ENCODE measurements at places on chromosomes 13 and 19. TPM values are rescaled to one million over a fixed set of nuclear protein-coding genes. Genes with fewer than 3 reads are reported as not detected.

The DACH1 gene
- total RNA-seq, result 11.0 TPM

The IRGC gene
- total RNA-seq, result not detected

The ZNF69 gene
- total RNA-seq, result 9.8 TPM

The RFX1 gene
- total RNA-seq, result 4.3 TPM

The ZNF816 gene
- 11.7 TPM for total RNA-seq

DNA sequence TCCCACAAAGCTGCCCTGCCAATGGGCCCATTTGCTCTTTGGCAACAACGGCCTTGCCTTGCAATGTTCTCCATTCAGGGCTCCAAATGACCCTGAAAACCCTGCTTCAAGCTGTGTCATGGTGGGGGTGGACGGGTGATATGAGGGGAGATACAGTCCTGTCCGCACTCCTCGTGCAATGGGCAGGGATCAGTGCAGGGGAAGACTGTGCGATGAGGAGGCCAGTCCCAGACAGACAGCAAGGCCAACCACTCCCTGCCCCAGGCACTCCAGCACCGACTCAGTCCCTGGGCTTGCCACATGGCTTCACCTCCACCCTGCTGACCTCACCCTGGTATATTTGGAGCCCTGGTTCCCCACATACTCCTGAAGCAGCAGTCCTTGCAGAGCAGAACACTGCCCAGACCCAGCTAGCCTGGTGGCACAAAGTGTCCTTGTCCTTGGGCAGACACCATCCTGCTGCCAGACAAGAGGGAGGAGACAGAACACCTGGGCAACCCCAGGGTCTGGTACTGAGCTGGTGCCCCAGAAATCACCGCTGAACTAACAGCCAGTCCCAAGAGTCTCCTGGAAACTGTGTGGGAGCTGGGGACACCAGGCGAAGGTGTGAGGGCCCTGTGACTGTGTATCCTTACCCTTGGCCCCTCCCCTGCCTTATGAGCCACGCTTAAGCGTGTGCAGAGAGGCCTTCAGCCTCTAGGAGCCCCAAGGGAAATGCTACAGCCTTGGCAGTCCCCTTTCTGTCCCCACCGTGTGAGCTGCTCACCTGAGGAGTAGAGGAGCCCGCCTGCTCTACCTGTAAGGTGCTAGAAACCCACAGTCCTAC, 9.1 kb upstream of the SLC35E1 start:
- DNase-seq, result no peak

GRCh38 chr13:46667687-46668281, 114.8 kb downstream of the LRCH1 start:
- DNase-seq, result no peak

- DNase-seq, result no peak
Measured at GRCh38 chr19:45368737-45369340, 1.5 kb downstream of the ERCC2 start.

- no peak for DNase-seq
Measured at GRCh38 chr19:48636859-48637448, at the start of gene DBP. DBP (minus strand) TSS chr19:48637379; CDS start chr19:48636994, 385 bp downstream.

GRCh38 chr19:38869836-38870607, 8.1 kb downstream of the RINL start:
- peak; percentile 81 for DNase-seq

DNA sequence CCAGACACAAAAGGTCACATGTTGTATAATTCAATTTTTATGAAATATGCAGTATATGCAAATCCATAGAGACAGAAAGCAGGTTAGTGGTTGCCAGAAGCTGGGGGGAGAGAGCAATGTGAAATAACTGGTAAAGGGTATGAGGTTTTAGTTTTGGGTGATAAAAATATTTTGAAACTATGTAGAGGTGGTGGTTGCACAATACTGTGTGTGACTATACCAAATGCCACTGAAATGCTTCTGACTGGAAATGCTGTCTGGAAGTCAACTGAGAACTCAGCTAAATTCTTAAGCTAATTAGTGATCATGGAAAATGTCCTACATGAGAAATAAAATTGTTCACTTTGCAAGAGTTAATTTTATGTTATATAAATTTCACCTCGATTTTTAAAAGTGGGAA, 65.3 kb upstream of the RXFP2 start:
- DNase-seq, result no peak

DNA sequence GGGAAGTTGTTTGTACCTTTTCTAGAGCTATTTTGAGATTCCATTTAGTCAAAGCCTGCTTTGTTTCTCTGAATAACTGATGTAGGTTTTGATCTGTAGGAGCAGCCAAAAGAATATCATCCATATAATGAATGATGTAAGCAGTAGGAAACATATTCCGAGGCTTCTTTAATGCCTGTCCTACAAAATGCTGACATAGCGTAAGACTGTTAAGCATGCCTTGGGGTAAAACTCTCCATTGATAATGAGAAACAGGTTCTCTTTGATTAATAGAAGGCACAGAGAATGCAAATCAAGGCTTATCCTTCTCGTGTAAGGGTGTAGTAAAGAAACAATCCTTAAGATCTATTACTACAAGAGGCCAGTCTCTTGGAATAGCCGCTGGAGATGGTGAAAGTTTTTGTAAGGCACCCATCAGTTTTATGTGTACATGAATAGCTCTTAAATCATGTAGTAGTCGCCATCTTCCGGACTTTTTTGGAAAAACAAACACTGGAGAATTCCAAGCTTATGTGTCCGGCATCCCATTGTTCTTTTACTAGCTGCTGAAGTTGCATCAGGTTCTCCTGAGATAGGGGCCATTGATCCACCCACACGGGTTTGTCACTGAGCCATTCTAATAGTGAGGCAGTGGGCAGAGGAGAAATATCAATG, 13.5 kb downstream of the FPR3 start:
- DNase-seq, result no peak

DNA sequence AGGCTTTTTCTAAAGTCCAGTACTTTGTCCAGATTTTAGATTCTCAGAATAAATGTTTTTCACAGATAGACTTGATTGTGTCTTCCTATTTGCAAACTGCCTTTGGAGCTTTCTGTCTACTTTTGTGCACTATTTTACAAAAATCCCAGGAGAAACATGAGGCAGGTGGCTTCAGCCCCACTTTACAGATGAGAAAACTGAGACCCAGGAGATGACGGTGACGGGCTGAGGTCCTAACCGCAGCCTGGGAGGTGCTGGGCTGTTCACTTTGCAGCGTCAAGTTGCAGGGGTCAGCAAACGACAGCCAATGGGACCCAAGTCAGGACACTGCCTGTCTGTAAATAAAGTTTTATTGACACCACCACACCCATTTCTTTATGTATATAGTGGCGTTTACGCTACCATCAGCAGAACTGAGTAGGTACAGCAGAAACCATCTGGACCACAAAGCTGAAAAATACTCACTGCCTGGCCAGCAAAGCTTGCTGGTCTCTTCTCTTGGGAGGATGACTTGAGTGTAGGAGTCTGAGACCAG, 6.8 kb upstream of the KDM4B start:
- DNase-seq, result no peak

GRCh38 chr19:16608290-16608739, 19.7 kb downstream of the MED26 start:
- no peak for DNase-seq

GRCh38 chr13:106738186-106738678, 170.3 kb upstream of the ARGLU1 start:
- DNase-seq, result peak; percentile 27

GRCh38 chr13:79427265-79427664, 21.2 kb upstream of the RBM26 start:
- DNase-seq, result no peak

GRCh38 chr13:43785261-43785649, 1.5 kb downstream of the ENOX1 start:
- DNase-seq, result no peak

- no peak for DNase-seq
Measured at GRCh38 chr19:28556371-28556770, 656.6 kb downstream of the UQCRFS1 start.

DNA sequence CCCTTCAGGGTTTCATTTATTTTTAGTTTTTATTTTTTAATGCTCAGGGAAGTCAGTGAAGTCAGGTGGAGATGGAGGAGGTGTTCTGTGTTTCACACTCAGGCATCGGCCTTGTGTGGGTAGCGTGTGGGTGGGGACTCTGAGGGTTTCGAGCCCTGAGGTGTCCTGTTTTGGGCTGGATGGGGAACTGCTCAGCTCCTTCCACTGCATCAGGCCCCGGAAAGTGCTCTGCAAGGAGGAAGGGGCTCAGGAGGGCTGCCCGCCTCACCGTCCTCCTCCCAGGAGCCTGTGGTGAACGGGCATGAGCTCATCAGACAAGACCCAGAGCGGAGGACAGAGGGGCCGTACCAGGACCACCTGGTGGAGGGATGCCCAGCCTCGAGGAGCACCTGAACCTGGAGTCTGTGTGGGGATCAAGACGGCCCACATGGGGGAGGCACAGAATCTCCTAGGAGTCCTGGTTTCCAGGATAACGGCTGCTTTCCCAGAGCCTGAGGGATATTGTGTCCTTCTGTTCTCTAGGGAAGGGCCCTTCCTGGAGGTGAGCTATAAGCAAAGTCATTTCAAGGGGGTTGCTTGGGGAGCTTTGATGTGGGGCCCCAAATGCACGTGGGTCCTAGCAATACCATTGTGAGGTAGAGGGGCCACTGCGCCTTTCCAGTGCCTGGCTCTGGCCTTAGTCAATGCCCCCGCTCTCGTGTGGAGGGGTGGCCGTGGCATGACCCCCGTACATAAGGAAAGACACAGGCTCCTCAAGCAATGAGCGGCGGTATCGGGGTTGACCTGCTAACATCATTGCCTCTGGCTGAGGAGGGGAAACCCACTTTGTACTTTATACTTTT, 13.5 kb upstream of the GAS6 start:
- no peak for DNase-seq

GRCh38 chr13:90713441-90714133, 633.9 kb upstream of the MIR17HG start:
- DNase-seq, result no peak

DNA sequence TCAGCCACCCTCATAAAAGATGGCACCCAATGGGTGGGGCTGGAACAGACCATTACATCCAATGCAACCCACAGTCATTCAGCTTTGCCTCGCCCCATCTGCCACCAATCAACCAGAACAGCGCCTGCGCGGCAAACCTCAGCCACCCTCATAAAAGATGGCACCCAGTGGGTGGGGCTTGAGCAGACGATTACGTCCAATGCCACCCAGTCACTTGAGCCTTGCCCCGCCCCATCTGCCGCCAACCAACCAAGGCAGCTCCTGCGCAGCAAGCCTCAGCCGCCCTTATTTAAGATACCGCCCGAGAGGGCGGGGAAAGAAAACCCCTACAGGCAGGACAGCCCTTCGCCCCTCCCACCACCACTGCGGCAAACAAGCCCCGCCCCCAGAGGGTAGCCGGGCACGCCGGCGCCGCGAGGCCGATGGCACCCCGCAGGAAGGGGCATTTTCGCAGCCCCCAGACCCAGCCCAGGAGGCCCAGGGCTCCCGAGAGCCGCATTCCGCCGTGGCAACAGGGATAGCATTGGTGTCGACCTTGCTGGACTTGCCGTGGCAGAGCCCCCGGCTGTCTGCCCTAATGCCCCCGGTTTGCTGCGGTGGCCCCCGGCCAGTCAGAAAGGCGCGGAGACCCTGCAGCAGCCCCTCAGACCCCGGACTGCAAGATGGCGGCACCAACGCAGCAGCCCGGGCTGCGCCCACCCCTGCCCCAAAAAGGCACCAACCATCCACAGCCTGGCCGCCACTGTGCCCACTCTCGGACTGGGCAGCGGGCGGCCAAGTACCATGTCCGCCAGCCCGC, 675 bp downstream of the PEG3 start:
- DNase-seq, result peak; percentile 98

- DNase-seq, result no peak
Measured at GRCh38 chr13:80214050-80214449, 126.9 kb downstream of the SPRY2 start.

GRCh38 chr19:3404324-3405260, 38.2 kb downstream of the NFIC start:
- peak; percentile 95 for DNase-seq

DNA sequence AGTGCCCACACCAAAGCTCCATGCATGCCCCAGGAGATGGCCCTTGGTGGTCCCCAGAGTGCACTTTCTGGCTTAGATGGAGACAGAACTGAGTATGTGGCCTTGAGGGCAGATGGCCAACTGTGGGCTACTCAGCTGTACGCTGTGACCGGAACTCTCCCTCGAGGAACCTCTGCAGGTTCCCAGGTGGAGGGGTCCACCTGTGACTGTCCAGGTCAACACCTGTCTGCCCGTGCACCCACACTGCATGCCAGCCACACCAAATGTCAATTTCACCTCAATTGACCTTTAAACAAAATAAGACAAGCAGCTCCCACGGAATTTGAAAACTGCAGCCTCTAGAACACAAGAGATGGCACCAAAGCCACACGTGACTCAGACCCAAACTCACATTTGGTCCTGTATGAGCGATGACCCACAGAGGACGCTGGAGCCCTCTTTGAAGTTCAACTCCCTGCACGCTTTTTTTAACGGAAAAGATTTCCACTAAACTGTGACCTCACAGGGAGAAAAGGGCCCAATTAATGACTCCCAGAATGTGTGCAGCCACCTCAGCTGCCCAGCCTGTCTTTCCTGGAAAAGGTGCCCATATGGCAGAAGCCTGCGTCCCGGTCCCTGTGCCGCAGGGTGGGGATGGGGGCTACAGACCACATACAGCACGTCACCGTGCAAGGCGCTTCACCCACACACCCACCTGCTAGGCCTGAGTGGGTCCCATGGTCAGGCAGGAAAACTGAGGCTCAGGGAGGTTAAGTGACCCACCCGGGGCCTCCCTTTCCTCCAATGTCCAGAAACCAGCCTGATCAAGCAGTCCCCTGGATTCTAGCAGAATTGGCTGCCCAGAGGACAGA, 47.7 kb downstream of the KLF2 start:
- DNase-seq, result no peak

DNA sequence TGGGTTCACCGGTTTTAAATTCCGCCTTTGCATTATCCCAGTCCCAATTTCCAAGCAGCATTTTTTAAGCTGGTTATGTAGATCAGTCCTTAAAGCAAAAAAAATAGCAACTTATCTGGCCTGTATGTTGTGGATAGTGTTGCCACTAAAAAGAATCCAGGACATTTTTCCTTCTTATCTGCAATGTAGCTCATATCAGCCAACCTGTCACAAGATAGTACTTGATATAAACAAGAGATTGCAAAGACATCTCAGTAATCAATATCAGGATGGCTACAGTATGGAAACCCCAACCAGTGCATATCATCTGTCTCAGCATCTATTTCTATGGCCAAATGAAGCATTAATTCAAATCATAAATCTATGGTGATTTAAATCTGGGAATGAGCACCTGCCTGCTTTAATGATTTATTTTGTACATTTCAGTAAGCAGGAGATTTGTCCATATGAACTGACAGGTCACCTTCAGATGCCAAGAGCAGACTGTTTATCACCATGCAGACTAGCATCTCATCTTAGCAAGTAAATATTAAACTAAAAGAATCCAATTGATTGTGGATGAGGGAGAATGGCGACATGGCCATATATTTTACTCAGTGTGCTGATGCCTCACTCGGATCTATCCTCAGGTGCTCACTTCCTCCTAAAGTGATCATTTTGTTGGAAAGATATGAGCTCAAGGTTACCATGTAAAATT, 240.4 kb downstream of the DACH1 start:
- DNase-seq, result no peak

- no peak for DNase-seq
Measured at GRCh38 chr13:51739027-51739764, 64.8 kb downstream of the DHRS12 start.

GRCh38 chr13:45798851-45799250, 52.7 kb downstream of the SIAH3 start:
- no peak for DNase-seq
